ENCODE measurements at places on chromosomes 5 and 9. TPM values are rescaled to one million over a fixed set of nuclear protein-coding genes. Genes with fewer than 3 reads are reported as not detected.

GRCh38 chr5:103207011-103207410, 51.6 kb upstream of the MACIR start:
- DNase-seq: no peak

GRCh38 chr5:94517490-94518488, 100.6 kb downstream of the KIAA0825 start:
- DNase-seq: no peak

- DNase-seq: no peak
Observed at GRCh38 chr5:31148959-31149475, 44.5 kb upstream of the CDH6 start.

DNA sequence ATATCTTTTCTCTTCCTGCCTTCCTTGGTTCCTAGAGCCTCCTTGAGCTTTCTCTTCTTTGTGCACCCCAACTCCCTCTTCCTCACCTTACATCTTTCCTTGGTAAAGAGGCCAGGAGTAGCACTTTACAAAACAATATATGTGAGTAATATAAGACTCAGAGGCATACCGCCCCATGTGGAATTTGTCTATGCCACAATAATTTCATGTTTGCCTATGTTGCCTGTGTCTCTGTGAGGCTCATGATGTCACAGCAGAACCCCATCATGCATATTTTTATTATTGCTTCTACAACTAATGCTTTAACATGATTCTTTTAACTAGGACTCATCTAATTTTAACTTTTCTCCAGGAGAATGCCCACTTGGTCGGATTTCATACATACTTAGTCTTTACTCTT, 15.0 kb upstream of the LVRN start:
- no peak for DNase-seq

GRCh38 chr5:116442095-116442534, 132.5 kb downstream of the SEMA6A start:
- DNase-seq: no peak

GRCh38 chr5:155898284-155898683, 428.7 kb upstream of the SGCD start:
- DNase-seq: no peak

GRCh38 chr5:167579693-167580055, 711.8 kb upstream of the WWC1 start:
- no peak for DNase-seq

GRCh38 chr9:109205526-109205925, 38.5 kb upstream of the FRRS1L start:
- DNase-seq: no peak

GRCh38 chr9:98359569-98359968, 104.1 kb upstream of the TBC1D2 start:
- DNase-seq: no peak

DNA sequence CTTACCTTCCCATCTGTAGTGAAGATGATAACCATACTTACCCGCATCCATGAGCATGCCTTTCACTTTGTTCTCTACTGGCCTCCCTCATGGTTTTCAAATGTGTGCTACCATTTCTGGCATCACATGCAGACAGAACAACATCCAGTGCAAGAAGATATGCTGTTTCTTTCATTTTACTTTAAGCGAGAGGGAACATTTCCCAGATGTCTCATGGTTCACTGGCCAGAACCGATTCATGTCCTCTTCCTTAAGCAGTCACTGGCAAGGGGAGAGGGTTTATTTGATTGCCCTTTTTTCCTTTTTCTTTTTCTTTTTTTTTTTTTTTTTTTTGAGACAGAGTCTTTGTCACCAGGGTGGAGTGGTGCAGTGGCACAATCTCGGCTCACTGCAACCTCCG, 37.7 kb downstream of the ARRDC3 start:
- DNase-seq: no peak

GRCh38 chr9:135890190-135891026, 16.9 kb downstream of the CAMSAP1 start:
- no peak for DNase-seq

- peak; percentile 78 for DNase-seq
Observed at GRCh38 chr9:89919171-89919681, 314.4 kb downstream of the GADD45G start.

- DNase-seq: no peak
Observed at GRCh38 chr5:143426437-143426991, 23.0 kb upstream of the NR3C1 start.

- no peak for DNase-seq
Observed at GRCh38 chr9:110537841-110538646, 41.5 kb downstream of the SVEP1 start.

DNA sequence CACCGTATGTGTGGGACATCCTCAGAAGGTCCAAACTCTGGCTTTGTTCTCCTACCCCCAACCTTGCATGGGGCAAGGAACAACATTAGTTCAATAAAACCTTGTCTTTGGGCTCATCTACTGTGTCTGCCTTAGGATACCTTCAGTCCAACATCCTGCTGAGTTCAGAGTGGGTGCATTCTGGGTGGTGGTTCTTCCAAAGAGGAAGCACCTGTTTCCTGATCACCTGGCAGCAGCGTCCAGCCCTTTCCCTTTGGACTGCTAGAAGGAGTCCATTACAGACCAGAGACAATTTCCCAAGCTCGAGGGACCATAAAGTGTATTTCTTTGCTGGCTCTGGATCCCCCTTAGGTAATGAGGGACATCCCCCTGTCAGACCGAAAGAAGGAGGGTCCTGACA, 154.1 kb downstream of the SEMA6A start:
- no peak for DNase-seq

DNA sequence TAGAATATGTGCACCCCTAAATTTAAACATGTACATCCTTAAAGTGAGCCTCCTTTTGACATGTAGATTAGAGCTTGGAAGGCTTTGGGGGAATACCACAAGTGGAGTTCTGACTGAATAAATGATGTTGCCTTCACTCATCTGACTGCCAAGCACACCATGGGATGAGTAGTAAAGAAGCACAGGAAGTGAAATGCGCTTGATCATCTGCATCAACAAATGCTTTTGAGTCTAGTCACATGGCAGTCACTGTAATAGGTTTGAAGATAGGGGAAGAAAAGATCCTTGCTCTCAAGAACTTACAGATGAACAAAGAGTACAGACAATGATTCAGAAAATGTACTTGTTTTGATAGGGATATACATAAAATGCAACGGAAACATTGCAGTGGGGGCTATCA, 62.0 kb upstream of the STARD4 start:
- no peak for DNase-seq

- no peak for DNase-seq
Observed at GRCh38 chr5:40904994-40905306, 4.3 kb upstream of the C7 start.

DNA sequence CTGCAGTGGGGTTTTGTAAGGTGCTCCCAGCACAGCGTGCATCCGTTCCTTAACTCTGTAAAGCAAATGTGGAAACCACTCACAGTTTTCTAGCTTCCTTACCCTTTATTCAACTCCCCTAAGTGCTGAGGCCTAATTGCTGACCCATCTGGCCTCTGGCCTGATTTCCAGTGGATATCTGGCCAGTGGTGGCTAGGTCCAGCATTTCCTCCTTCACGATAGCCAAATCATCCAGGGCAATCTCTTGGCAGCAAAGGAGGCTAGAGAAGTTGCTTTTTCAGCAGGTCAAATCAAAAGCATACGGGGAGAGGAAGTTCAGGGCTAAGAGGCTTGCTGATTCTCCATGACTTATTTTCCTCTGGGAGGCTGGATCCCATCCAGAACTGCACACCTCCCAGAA, 286.3 kb upstream of the VLDLR start:
- no peak for DNase-seq

The SDHA gene
- 94.9 TPM for total RNA-seq

The RPL7A gene
- total RNA-seq: 708 TPM

The PRR16 gene
- 37.1 TPM for total RNA-seq

The GNAQ gene
- total RNA-seq: 34.5 TPM

The RXRA gene
- total RNA-seq: 83.6 TPM
